ENCODE measurements at places on chromosomes 1 and 21. TPM values are rescaled to one million over a fixed set of nuclear protein-coding genes. Genes with fewer than 3 reads are reported as not detected.

CD1B gene
- not detected for polyA plus RNA-seq

DENND2D gene
- 40.0 TPM for polyA plus RNA-seq

LCE1C gene
- polyA plus RNA-seq, result not detected

EPS8L3 gene
- 343 TPM for polyA plus RNA-seq

FCRL4 gene
- 0.07 TPM for polyA plus RNA-seq

KCNA3 gene
- polyA plus RNA-seq, result 0.37 TPM

AKR7A3 gene
- polyA plus RNA-seq, result 3.2 TPM

Data from large intestine (tissue), 12 donors.